H9 (cell line): ENCODE measurements at places on chromosomes 4 and X. TPM values are rescaled to one million over a fixed set of nuclear protein-coding genes. Genes with fewer than 3 reads are reported as not detected.

- peaks cover 23% of the 10 kb centered on the region for H3K36me3 ChIP-seq
- H3K27ac ChIP-seq = no peak overlapping the region
- H3K4me1 ChIP-seq = peaks cover 5% of the 10 kb centered on the region; the same call in 1 of the 2 replicates
- no peaks in the 10 kb centered on the region for H3K27me3 ChIP-seq
These were observed 79.7 kb downstream of the SHROOM2 start for GRCh38 chrX:9865804-9866472.

DNA sequence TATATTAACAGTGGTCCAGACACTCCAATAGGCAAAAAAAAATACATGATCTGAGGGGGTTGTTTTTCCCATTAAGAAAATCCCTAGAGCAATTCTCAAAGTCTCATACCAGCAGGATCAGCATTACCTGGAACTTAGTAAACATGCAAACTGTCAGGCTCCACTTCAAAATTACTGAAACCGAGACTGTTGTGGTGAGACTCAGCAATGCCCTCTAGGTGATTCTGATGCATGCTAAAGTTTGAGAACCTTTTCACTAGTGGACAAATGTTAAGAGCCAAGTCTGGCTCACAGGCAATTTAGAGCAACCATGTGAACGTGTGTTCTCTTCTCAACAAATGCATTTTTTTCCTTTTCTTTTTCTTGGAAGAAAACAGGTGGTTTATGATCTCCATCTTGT, 30.2 kb downstream of the NEK1 start:
- H3K27ac ChIP-seq = no peak overlapping the region
- DNase-seq = no peak
- H3K4me1 ChIP-seq = no peaks in the 10 kb centered on the region
- H3K4me3 ChIP-seq = no peak overlapping the region
- peaks cover 7% of the 10 kb centered on the region; the same call in 1 of the 2 replicates for H3K36me3 ChIP-seq
- no peaks in the 10 kb centered on the region for H3K27me3 ChIP-seq

Gene HAND2
- total RNA-seq = not detected in 2 replicates

Gene SLIT2
- total RNA-seq = 1.3 and 1.5 TPM in 2 replicates

GRCh38 chr4:16582526-16582925, 315.9 kb downstream of the LDB2 start:
- DNase-seq = peak; percentile 72
- H3K4me3 ChIP-seq = no peak overlapping the region
- no peaks in the 10 kb centered on the region for H3K4me1 ChIP-seq
- peaks cover 7% of the 10 kb centered on the region; the same call in 1 of the 2 replicates for H3K36me3 ChIP-seq

Gene BTK
- 0.09 and 0.35 TPM in 2 replicates for total RNA-seq

GRCh38 chrX:49309401-49309981, 6.0 kb downstream of the GAGE10 start:
- DNase-seq = peak; percentile 51
- H3K27ac ChIP-seq = peak overlapping the region; percentile 59
- no peaks in the 10 kb centered on the region for H3K36me3 ChIP-seq
- peak overlapping the region; percentile 71 for H3K4me3 ChIP-seq
- no peaks in the 10 kb centered on the region for H3K27me3 ChIP-seq

DNA sequence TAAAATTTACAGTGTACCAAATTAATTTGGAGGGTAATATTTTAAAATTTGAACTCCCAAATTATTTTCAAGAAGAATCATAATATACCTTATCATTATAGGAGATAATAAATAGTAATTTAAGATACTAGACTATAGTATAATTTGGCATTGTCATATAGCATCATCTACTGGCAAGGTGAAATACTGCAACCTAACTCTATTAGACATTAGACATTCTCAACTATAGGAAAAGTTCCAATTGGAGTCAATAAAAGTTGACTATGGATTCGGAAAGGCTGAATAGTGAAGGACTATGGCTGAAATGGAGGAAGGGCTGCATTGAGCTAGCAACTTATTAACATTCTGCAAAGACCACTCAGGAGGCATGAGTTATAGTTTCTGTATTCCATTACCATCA, 113.0 kb downstream of the PRDM5 start:
- H3K4me3 ChIP-seq = no peak overlapping the region
- H3K27ac ChIP-seq = no peak overlapping the region
- no peaks in the 10 kb centered on the region for H3K4me1 ChIP-seq
- peaks cover 39% of the 10 kb centered on the region for H3K36me3 ChIP-seq
- DNase-seq = no peak

- H3K4me3 ChIP-seq = no peak overlapping the region
- no peak overlapping the region for H3K27ac ChIP-seq
These were observed 10.5 kb upstream of the PRSS48 start for GRCh38 chr4:151266497-151266896.

Gene SLC10A3
- total RNA-seq = 8.8 and 9.4 TPM in 2 replicates

Gene ETNPPL
- total RNA-seq = 1.3 and 1.4 TPM in 2 replicates

- H3K4me1 ChIP-seq = peaks cover 4% of the 10 kb centered on the region
- H3K27me3 ChIP-seq = no peaks in the 10 kb centered on the region
- DNase-seq = no peak
- H3K36me3 ChIP-seq = no peaks in the 10 kb centered on the region
- no peak overlapping the region for H3K4me3 ChIP-seq
These were observed 87.1 kb downstream of the TSPAN5 start for GRCh38 chr4:98571161-98571786.

- no peaks in the 10 kb centered on the region for H3K4me1 ChIP-seq
- DNase-seq = no peak
- no peak overlapping the region for H3K4me3 ChIP-seq
- H3K36me3 ChIP-seq = no peaks in the 10 kb centered on the region
- H3K27me3 ChIP-seq = no peaks in the 10 kb centered on the region
These were observed 35.4 kb downstream of the CEP44 start for GRCh38 chr4:174318829-174319764.

GRCh38 chr4:78737035-78737434, 39.1 kb upstream of the BMP2K start:
- no peak for DNase-seq
- H3K4me3 ChIP-seq = no peak overlapping the region
- H3K36me3 ChIP-seq = no peaks in the 10 kb centered on the region
- no peaks in the 10 kb centered on the region for H3K27me3 ChIP-seq

Gene SMIM20
- 39.7 and 40.2 TPM in 2 replicates for total RNA-seq

Gene BMX
- total RNA-seq = not detected in 2 replicates

Gene TACR3
- 0.44 and 0.53 TPM in 2 replicates for total RNA-seq

Gene TMEM31
- 0.55 and 0.64 TPM in 2 replicates for total RNA-seq

DNA sequence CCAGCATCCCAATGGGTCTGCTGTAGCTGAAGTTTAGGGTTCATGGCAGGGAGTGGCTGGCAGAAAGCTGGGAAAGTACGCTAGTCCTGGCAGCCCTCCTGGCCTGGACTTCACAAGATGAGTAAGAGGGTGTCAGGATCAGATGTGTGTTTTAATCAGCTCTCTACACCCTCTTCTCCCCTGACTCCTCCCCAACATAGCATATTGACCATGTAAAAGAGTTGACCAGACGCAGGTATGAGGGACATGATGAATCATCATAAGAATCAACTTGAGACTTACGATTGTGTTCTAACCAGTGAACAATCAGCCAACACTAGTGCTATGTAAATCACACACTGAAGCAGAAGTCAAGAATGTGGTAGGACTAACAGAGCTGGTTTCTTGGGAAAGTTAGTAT, 5.3 kb downstream of the SOWAHB start:
- H3K27me3 ChIP-seq = peaks cover 16% of the 10 kb centered on the region
- H3K4me1 ChIP-seq = no peaks in the 10 kb centered on the region
- H3K27ac ChIP-seq = no peak overlapping the region
- H3K36me3 ChIP-seq = no peaks in the 10 kb centered on the region; the same call in 2 of the 3 replicates
- no peak for DNase-seq

GRCh38 chr4:16237715-16238114, 11.4 kb upstream of the TAPT1 start:
- DNase-seq = no peak
- H3K4me1 ChIP-seq = peaks cover 5% of the 10 kb centered on the region; the same call in 1 of the 2 replicates
- no peak overlapping the region for H3K4me3 ChIP-seq
- H3K27ac ChIP-seq = no peak overlapping the region
- no peaks in the 10 kb centered on the region for H3K27me3 ChIP-seq

DNA sequence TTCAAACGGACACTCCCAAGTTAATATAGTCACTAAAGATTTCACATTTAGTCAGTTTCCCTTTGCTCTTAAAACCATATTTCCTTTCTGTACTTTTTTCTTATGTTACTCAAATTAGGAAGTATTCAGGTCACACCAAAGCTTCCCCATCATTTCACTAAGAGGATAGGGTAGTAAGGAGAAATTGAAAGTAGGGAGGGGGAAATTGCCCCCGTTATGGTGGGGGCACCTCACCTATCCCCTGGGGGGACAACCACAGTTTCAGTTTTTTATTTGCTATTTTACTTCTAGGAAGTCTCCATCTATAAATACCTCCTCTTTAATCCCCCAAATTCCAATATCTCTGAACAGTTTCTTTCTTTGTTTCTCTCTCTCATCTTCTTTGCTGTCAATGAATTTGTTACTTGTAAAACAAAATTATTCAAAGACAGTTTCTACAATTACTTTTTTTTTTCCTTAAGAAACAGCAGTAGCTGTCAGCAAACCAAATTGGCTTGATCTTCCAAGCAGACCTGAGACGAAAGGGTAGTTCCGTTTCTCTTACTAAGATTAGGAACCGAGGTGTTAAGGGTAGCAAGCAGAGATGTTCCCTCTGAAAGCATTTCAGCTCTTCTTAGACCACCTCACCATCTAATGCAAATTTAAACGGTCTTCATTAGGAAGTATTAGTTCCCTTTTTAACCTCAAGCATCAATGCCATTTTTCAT, 160.2 kb upstream of the KLF3 start:
- H3K4me3 ChIP-seq = no peak overlapping the region
- DNase-seq = no peak
- H3K36me3 ChIP-seq = no peaks in the 10 kb centered on the region
- no peaks in the 10 kb centered on the region for H3K4me1 ChIP-seq
- H3K27me3 ChIP-seq = no peaks in the 10 kb centered on the region

- no peak for DNase-seq
- H3K27ac ChIP-seq = no peak overlapping the region
- H3K36me3 ChIP-seq = no peaks in the 10 kb centered on the region
- no peaks in the 10 kb centered on the region for H3K4me1 ChIP-seq
- no peaks in the 10 kb centered on the region for H3K27me3 ChIP-seq
These were observed 191.6 kb downstream of the VEGFC start for GRCh38 chr4:176601124-176601523.

Gene GC
- 0.15 TPM in 1 of 2 replicates, not detected in the other for total RNA-seq
